NCI-H1092 (cell line): ENCODE measurements at places on chromosomes 6 and 20.

DNA sequence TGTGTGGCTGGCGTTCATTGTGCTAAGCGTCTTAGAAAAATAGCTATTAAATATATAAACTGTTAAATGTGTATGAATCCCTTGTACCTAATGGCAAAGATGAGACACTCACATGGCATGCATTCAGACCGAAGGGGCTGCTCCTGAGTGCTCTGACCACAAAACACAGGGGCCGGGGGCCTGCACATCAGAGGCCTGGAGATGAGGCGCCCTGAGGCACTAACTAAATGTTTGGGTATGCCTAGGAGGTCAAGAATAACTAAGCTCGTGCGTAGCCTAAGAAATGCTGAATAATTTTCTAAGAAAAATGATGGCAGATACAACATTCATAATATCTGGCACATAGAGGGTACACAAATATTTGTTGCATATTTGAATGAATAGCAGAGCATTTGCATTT, 92.5 kb downstream of the PSMB1 start:
- no peak for DNase-seq

GRCh38 chr6:159979136-159979874, 10.4 kb downstream of the IGF2R start:
- peak; percentile 68 for DNase-seq

- no peak for DNase-seq
These were observed 57.2 kb upstream of the MTRF1L start for GRCh38 chr6:153059757-153060156.

- DNase-seq = no peak
These were observed 15.3 kb upstream of the SRSF6 start for GRCh38 chr20:43442282-43442880.

DNA sequence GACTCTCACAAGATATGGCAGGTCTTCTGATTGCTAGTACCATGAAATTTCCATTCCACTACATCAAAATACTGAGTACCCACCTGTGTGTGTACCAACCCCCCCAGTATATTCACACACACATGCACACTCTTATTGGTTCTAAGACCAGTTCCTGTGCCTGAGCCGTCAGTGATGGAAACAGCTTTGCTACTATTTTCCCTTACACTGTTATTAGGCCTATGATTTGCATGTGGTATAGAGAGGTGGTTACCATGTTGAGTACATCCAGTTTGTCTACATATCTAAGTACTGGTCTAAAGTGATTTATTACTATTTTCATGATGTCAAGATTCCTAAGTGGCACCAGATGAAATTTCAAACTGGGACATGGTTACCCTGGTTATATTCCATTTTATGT, 459.9 kb downstream of the BCKDHB start:
- no peak for DNase-seq

DNA sequence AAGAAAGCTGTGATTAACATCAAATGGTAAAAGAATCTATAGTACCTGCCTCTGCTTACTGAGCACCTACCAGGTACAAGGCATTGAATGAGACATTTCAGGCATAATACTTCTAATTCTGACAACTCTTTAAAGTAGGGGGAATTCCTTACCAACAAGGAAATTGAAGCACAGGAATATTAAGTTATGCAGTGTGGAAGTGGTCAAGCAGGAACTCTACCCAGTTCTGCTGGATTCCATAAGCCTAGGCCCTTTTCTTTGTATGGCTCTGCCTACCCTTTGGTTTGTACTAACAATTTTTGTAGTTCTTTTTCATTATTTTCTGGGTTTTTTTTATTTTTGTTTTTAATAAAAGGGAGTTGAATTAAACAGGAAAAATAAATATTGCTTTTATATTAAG, 114.5 kb downstream of the MAP3K5 start:
- DNase-seq = no peak

GRCh38 chr6:141105481-141105880, 1027.2 kb upstream of the GJE1 start:
- no peak for DNase-seq

GRCh38 chr20:8627340-8628004, 441.4 kb upstream of the PLCB4 start:
- no peak for DNase-seq

GRCh38 chr6:5116243-5116991, 31.3 kb downstream of the PPP1R3G start:
- DNase-seq = no peak

- DNase-seq = no peak
These were observed 48.2 kb downstream of the KLHL32 start for GRCh38 chr6:96972689-96973088.

GRCh38 chr6:148780918-148781436, 34.1 kb downstream of the UST start:
- no peak for DNase-seq

GRCh38 chr20:58213121-58213520, 15.3 kb downstream of the ANKRD60 start:
- DNase-seq = no peak

GRCh38 chr20:34639755-34640222, 37.1 kb downstream of the PIGU start:
- peak; percentile 74 for DNase-seq

DNA sequence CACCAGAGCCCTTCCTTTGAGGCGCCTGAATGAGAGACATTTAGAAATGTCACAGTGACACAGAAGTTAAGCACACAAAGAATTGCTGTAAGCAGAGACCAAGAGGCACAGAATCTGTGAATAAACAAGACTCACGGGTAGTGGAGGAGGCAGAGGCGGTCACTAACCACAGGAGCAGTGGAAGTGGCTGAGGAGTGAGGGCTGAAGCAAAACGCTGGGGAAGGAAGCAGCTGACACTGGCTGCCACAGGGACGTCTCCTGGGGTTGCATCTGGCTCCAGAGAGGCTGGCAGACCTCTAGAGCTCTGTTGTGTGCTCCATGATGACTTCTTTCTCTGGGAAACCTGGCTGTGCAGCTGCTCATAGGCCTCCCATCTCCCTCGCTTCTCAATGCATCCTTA, 65.0 kb upstream of the SLC2A12 start:
- no peak for DNase-seq

- DNase-seq = no peak
These were observed 80.0 kb upstream of the FRMD1 start for GRCh38 chr6:168158980-168159349.

DNA sequence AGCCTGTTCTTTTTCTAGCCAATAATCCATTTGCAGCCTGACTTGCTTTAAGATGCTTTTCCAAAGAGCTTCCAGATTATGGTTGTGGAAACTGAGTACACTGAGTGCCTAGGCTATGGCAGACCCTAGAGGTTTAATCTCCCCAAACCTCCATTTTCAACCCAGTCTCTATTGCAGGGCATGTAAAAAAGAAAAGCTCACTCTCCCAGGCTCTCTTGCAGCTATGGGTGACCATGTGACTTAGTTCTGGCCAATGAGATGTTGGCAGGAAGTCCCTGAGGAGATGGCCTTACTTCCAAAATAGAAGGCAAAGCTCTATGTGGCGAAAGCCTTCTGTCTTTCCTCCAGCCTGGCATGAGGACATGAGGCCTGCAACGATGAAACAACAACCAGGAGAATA, 3.8 kb downstream of the PDRG1 start:
- no peak for DNase-seq
